ENCODE measurements at places on chromosomes 11 and 22.

- no peak for DNase-seq
Measured at GRCh38 chr22:48279461-48279756, 1517.0 kb downstream of the TBC1D22A start.

DNA sequence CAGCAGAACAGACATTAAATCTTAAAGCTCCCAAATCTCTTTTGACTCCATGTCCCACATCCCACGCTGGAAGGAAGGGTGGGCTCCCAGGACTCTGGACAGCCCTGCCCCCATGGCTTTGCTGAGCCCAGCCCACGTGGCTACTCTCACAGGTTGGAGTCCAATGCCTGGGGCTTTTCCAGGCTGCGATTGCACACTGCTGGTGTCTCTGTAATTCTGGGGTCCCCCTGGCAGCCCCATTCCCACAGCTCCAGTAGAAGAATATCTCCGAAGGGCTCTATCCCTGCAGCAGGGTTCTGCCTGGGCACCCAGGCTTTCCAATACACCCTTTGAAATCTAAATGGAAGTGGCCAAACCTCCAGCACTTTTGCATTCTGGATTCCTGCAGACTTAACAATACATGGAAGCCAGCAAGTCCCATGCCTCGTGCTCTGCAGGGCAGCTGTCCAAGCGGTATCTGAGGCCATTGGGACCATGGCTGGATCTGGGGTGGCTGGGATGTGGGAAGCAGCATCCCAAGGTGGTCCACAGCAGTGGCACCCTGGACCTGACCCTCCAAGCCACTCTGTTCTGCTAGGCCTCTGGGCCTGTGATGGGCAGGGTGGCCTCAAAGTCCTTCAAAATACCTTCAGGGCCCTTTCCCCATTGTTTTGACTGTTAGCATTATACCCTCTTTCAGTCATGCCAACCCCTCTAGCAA, 47.9 kb upstream of the TH start:
- DNase-seq, result no peak

- no peak for DNase-seq
Measured at GRCh38 chr22:37195921-37196320, 7.9 kb upstream of the C1QTNF6 start.

DNA sequence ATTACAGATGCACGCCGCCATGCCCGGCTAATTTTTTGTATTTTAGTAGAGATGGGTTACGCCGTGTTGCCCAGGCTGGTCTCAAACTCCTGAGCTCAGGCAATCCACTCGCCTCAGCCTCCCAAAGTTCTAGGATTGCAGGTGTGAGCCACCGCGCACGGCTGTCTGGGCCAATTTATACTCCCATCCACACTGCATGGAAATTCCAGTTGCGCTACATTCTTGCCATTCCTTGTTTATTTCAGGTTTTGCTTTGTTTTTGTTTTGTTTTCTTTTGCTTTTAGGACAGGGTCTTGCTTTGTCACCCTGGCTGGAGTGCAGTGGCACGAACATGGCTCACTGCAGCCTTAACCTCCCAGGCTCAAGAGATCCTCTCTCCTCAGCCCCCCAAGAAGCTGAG, 11.0 kb upstream of the CAPRIN1 start:
- DNase-seq, result no peak

DNA sequence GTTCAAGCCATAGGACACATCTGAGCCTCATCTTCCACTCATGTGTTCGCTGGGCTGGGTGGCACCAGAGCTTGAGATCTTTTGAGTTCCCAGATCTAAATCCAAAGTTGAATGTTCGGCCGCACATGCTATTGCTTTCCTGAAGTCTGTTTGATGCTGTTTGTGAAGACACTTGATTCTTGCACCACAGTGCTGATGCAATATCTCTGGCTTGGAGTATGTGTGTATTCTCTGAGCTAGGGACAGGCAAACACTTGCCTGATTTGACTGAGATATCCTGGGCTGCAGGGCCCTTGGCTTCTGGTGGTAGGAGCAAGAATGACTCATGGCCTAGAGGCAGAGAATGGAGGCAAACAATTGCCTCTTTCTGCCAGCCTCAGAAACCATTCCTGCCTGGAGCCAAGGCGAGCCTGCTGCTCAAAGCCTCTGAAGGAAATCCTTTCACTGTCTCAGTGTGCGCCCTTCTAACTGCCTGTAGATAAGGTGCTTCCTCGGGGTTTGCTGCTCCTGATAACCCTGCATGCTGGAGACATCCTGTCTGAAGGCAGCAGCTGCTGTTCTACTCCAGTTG, 73.0 kb downstream of the CYB5R2 start:
- no peak for DNase-seq

- DNase-seq, result no peak
Measured at GRCh38 chr11:66014804-66015453, 3.1 kb downstream of the CST6 start.

DNA sequence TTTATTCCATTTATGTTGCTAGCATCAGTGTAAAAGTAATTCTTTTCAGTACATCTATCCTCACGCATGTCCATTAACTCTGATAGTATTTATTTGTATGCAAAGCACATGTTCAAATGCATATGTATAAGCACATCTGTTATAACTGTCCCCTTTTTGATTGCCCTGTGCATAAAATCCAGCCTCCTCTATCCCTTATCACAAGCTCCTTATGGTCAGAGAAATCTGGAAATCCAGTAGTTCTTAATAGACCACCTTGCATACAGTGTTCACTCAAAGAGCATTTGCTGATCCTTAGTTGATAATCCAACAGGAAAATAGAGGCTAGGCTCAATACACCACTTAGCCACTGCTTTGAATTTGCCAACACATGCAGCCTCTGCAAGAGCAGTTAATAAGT, 443.5 kb downstream of the AASDHPPT start:
- DNase-seq, result no peak

GRCh38 chr22:31490496-31490925, 869 bp upstream of the EIF4ENIF1 start:
- peak; percentile 99 for DNase-seq

- DNase-seq, result no peak
Measured at GRCh38 chr11:57100638-57101331, 81.0 kb upstream of the LRRC55 start.

DNA sequence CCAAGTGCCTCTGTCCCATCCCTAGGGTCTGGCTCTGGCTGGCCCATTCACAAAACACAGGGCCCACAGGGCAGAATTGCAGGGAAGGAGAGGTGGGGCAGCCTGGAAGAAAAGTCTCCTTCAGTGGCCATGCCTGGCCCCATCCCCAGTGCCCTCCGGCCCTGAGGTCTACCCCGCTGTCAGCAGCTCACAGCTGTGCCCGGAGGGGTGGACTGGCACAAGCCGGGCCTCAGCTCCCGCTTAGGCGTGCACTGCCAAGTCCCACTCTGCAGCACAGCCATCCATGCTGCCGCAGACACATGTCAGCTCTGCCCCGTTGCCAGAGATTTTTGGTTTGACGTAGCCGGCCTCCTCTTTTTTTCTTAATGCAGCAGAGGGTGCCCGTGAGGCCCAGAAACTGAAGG, 3.9 kb upstream of the SCN2B start:
- DNase-seq, result peak; percentile 80

GRCh38 chr11:1234771-1235305, 12.0 kb downstream of the MUC5B start:
- DNase-seq, result no peak

GRCh38 chr11:33861386-33861785, 30.5 kb downstream of the LMO2 start:
- DNase-seq, result no peak

GRCh38 chr11:10657308-10658271, 36.0 kb downstream of the IRAG1 start:
- peak; percentile 82 for DNase-seq

DNA sequence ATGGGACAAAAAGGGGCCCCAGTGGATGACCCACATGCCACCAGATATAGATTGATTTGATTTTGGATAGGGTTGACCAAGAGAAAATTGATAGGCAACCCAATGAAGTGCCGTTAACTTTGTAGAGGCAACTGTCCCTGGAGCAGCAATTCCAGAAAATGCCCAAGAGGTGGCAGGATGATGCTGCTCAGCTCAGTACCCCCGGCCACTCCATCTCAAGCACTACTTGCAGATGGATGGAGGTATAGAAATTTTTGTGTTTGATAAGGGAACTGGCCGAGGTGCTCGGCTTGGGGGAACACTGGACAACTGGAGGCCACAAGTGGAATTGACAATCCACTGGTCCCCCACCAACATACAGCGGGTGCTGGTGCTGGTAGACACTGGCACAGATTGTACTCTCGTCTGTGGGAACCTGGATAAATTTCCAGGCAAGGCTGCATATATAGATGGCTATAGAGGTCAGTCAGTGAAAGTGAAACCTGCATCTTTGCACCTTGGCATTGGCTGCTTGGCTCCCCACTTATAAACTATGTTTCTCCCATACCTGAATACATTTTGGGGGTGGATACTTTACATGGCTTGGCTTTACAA, 86.3 kb downstream of the CCDC83 start:
- DNase-seq, result peak; percentile 58

DNA sequence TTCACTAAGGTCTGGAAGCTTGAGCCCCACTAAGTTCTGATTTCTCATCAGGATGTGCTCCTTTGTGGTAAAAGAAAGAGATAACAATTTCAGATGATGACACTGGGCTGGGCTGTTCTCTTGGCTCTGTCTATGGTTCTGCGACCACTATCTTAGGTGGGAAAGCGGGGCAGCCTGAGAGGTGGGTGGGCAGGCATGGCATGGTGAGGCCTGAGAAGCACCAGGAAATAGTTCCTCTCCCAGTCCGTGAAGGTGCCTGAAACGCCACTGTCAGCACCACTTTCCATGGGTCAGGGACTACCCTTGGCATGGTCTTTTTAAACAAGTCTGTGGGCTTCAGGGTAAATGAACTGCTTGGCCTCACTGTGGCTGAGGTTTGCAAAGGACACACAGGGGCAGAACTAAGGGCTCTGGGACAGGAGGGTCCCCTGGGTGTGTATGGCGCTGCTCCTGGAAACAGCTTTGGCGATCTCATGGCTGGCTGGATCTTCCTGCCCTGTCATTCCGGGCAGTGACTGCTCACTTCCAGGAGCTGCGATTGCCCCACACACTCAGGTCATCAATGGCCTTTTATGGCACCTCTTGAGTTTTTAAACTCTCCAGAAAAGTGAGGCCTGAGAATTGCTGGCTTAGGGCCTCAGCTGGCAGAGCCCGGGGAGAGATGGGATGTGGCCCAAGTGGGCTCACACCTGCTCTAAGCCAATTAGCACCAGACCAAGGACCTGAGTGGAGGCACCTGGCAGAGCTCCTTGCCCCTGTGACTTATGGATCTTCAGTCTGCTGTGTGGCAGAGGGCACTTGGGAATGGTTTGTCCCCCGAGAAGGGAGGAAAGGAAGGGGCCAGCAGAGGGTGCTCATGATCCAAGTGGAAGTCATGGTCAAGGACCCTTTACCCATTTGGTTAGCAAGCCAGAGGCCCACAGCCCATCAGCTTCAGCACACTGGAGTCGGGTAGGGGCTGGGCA, 55.6 kb upstream of the LYVE1 start:
- DNase-seq, result no peak

DNA sequence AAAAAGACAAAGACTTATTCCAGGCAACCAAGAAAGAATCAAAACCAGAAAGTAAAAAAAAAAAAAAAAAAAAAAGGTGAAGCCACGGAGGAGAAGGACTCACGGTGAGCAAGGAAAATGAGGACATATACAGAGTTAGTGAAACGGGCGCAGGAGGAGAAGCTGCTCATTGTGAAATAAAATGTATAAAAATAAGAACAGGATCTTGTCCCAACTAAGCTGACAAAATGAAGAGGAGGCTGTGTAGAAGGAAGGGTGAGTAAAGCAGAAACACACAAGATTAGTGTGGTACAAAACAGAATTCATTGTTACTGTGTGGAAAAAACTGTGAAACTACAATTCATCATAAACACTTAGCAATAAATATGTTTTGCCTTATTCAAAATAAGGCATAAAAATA, 7.6 kb downstream of the IL17REL start:
- no peak for DNase-seq

DNA sequence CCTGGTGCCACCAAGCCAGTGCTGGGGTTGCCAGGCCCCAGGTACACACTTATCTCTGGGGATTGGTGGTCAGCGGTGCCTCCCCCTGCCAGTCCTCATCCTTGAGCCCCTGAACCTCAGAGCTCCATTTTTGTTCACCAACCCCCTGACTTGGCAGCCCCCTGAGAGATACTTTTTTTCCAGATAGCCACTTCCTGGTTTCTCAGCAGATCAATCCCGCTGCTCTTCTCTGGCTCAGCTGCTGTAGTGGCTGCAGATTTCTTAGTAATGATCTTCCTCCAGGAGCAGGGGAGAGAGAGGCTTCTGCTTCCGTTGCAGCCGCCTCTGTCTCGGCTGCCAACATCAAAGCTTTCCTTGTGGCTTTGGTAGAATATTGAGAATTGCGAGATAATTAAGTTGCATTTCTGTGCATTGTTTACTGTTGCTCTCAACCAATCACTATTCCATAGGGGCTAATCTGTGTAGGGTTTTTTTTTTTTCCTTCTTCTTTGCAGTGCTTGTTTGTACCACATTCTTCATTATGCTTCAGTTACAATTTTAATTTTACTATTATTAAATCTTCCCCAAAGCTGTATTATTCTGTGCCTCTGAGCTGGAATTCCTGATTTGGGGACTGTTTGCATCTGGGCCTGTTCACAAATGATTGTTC, 92.1 kb downstream of the PKNOX2 start:
- no peak for DNase-seq

DNA sequence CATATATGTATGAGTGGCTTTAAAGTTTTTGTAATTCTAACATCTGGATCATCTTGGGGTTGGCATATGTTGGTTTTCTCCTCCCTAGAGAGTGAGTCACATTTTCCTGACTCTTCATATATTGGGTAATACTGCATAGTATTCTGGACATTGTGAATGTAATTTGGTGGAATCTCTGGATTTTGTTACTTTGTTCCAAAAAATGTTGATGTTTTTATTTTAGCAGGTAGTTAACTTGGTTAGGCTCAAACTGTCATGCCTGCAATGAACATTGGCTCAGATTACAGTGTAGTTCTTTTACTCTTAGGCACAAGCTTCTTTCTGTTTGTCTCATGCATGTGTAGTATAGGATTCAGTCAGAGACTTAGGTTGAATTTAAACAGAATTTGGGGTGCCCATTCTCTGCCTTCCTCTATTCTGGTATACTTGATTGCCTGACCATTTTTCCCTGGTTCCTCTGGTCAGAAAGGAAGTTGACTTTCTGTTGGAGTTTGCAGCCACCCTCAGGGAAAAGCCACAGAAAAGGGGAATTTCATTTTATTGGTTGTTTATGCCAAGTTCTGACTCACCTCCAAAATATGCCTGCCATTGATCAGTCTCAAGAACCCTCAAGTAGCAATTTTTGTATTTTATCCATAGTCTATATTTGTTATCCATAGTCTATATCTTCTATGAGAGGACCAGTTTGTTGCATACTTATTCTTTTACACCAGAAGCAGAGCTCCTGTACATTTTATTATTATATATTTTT, 151.7 kb downstream of the UVRAG start:
- DNase-seq, result no peak

GRCh38 chr11:106917973-106918372, 100.3 kb downstream of the GUCY1A2 start:
- no peak for DNase-seq

GRCh38 chr22:33513388-33514338, 406.6 kb downstream of the LARGE1 start:
- DNase-seq, result no peak

- no peak for DNase-seq
Measured at GRCh38 chr11:37948258-37948657, 1350.2 kb upstream of the RAG2 start.

All from common myeloid progenitor, CD34-positive (primary cell).